ENCODE measurements at places on chromosomes 1 and 21.

DNA sequence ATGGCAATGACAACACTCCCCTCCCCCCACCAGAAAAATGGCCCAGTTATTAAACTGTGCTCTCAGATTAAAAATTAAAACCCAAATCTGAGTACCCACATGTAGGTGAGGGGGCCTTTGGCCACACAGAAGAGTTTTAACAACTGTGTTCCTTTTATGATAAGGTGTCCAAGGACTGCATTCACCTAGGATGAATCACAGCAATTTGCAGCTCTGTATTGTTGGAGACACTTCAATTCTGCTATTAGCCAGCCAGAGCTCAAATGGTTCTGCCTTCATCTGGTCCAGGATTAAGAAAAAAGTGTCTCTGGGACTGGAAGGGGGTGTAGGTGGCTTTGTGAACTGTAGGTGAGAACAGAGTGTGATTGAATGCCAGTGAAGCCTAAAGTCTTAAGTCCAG lies 43.3 kb upstream of the DIRAS3 start:
- DNase-seq: no peak

DNA sequence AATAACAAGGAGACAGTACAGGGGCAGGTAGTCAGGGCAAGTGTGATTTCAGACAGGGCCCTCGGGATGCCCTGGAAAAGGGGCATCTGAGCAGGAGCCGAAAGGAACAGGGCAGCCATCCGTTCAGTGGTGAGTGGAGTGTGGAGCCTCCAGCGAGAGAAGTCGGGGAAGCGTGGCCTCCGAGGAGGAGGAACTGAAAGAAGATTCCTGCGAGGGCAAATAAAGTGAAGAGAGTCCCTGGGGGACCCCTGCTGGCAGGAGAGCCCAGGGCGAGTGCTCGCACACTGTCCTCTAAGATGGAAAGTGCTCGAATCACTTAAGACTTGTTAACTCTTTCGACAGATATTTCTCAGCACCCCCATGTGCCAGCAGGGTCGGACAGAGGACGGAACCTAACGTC lies 3.5 kb upstream of the UTS2 start:
- DNase-seq: no peak

DNA sequence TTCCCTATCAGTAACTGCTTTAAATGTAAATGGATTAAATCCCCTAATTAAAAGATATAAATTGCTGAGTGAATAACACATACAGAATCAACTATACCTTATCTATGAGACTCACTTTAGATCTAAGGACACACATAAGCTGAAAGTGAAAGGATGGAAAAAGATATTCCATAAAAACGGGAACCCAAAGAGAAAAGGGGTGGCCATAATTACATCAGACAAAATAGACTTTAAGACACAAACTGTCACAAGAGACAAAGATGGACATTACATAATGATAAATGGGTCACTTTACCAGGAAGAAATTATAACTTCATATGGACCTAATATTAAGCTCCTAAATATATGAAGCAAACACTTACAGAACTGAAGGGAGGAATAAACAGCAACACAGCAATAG lies 59.2 kb downstream of the SLC25A24 start:
- no peak for DNase-seq

- DNase-seq: no peak
Observed at GRCh38 chr1:54984131-54984842, 3.9 kb downstream of the TMEM61 start.

GRCh38 chr1:209651138-209651587 lies 1.1 kb downstream of the LAMB3 start:
- DNase-seq: peak; percentile 80

DNA sequence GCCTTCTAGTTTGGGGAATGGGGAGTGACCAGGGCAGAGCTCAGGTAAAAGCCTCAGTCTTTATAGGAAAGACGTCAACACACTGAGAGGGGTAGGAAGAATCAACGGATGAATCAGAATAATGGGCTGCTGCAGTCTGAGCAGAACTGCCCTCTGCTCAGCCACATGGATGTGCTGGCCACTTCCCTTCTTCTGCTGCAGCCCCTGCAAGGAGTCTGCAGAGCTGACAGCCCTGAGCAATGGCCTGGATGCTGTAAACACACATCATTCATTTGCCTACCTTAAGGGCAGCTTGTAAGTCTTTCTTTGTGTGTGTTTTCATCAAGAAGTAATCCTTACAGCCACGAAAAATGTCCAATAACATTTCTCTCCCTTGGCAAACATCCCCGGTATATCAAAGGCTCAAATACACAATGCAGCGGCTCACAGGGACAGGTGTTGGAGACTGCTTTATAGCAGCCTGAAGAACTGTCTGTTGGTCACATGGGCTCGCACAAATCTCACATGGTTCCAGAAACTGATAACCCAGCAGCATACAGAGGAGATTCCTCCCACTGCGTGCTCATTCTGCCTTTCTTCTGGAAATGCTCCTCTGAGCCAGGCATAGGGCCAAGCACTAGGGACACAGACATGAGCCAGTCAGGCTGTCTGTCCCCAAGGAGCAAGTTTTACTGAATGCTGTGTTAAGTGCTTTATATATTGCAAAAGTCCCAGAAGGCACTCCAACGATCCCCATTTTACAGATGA lies 110.1 kb downstream of the HMGB4 start:
- no peak for DNase-seq

GRCh38 chr1:20183035-20183434 lies 2.9 kb upstream of the UBXN10 start:
- DNase-seq: no peak

DNA sequence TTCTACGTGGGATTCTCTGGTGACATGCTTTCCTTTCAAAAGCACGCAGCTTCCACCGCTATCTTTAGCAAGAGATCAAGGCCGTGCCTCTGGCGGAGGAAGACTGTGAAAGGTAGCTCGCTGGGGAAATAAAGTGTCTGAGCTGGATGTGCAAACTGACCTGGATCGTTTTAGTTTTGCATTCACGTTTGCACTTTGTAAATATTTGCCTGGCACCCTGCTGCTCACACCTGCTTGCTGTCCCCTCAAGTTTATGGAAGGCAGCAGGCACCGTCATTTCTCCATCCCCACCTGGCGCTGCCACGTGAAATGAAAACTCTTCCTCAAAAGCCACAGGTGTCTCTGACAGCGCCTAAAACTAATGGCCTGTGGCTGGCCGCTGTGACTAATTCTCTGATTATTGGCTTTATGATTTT lies 44.0 kb upstream of the TARDBP start:
- no peak for DNase-seq

GRCh38 chr1:24930260-24931145 lies at the start of gene RUNX3:
Gene RUNX3, minus strand, starts transcription at chr1:24930276. Its CDS starts 408 bp downstream, at chr1:24929868.
- DNase-seq: peak; percentile 86

DNA sequence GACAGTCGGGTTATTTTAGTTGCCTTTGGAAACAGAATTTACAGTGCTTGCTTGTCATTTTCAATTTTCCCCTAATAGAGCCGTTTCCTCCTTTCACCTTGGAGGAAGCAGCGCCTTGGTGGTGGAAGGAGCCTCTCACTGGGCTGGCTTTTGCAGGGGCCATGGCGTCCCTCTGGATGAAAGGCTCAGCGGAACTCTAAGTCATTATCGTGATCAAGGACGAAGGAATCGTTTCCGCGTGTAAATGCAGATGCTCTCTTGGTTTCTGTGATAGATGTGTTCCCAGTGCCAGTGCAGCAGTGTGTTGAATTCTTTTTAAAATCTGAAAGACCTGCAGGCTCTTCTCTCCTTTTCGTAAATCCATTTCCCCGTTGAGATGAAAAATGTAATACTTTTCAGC lies 126.2 kb upstream of the LMO4 start:
- no peak for DNase-seq

DNA sequence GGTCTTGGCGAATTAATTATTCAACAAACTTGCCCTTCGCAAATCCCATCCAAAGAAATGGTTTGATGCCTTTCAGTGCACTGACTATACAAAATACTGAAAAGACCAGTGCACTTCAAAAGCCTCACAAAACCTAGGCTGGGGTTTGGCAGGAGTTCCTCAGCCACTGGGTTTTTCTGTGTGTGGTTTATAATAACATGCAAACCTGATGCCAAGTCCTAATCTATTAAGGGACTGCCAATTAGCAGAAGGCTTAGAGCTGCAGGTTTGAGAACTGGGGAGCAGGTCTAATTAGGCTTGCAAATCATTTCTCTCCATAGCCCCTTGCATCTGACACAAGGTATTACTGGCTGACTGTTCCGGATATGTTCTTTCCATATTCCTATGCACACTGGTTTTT lies 27.7 kb downstream of the PLPP3 start:
- DNase-seq: no peak

GRCh38 chr1:62946511-62946910 lies 162.6 kb downstream of the ATG4C start:
- no peak for DNase-seq

- DNase-seq: no peak
Observed at GRCh38 chr1:40973912-40974311, 5.6 kb upstream of the CTPS1 start.

DNA sequence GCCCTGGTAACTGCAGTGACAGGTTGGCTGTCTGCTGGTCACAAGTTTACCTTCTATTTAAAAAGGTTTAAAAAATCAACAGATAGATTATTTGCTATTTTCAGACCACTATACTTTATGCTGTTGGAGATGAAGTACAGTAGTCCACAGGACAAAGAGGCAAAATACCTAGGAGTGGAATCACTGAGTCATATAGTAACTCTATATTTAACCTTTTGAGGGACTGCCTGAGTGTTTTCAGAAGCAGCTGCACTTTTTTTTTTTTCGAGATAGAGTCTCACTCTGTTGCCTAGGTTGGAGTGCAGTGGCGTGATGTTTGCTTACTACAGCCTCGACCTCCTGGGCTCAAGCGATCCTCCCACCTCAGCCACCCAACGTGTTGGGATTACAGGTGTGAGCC lies 11.7 kb downstream of the CNIH4 start:
- DNase-seq: no peak

GRCh38 chr1:89622895-89623294 lies 10.0 kb upstream of the LRRC8C start:
- no peak for DNase-seq

DNA sequence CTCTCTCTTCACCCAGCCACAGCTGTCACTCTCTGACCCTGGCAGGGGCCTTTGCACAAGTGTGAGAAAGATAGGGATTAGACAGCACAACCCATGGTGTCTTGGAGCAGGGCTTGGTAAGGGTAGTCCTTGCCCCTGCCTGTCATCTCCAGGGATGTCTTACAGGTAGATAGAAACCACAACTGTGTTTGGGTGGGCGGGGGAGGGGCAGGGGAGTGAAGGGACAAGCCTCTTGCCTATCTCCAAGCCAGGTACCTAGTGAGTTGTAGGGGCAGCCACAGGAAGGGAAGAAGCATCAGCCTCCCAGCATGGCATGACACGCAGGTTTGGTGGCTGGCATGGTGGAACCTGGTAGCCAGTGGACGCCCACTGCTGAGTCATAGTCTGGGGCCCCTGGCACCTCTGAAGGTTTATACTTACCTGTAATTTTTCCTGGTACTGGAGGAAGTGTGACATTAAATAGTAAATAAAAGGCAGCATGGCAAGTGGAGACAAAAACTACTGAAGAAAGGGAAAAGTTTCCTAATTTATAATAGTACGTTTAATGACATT lies 97.5 kb downstream of the CLEC20A start:
- DNase-seq: no peak

DNA sequence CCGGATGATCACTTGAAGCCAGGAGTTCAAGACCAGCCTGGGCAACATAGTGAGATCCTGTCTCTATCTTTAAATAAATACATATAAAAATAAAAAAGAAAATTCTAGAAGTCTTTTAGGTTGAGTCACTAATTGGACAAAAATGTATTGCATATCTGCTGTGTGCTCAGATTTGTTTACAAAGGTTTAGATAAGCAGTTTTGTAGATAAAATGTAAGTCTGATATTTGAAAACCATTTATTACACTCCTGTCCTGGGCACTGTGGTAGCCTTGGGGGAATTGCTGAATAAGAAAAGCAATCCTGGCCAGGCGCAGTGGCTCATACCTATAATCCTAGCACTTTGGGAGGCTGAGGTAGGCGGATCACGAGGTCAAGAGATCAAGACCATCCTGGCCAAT lies 11.6 kb downstream of the GMEB1 start:
- DNase-seq: no peak

GRCh38 chr1:223853275-223853674 lies 7.5 kb upstream of the TP53BP2 start:
- no peak for DNase-seq

- no peak for DNase-seq
Observed at GRCh38 chr1:2927393-2928360, 93.6 kb upstream of the ACTRT2 start.

- DNase-seq: peak; percentile 71
Observed at GRCh38 chr1:115469703-115470476, 131.8 kb upstream of the NGF start.

DNA sequence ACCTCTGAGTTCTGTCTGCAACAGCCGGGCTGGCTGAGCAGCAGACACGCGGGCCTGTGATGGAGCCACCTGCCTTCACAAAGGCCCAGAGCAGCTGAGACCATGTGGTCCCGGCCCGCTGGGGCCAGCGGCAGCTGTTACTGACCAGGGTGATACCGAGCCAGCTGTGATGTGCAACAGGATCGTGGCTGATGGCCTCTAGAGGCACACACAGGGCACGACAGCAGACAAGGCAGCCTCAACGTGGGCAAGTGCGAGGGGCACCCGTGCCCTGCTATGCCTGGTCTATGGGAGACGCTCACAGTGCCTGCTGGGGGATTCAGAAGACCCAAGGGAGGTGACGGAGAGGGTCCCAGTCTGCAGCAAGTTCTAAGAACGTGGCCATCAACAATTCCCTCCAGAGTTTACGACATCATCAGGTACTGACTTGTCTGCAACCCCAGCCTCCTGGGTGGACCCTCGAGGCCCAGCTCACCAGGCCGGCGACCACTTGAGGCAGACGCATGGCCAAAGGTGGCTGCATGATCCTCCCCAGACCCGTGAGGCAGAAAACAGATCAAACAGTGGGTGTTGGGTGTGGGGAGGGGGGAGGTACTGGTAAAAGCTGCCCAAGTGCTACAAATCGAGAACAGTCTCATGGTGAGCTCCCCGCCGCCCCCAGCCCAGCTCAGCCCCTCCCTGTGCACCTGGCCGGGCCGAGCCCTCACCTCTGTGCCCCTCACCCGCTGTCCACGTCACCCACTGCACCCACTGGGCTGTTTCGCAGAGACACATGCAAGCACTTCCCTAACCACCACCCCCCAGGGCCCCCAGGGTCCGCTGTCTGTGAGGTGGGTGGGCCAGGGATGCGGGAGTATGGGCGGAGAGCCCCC lies 6.0 kb downstream of the POFUT2 start:
- no peak for DNase-seq

DNA sequence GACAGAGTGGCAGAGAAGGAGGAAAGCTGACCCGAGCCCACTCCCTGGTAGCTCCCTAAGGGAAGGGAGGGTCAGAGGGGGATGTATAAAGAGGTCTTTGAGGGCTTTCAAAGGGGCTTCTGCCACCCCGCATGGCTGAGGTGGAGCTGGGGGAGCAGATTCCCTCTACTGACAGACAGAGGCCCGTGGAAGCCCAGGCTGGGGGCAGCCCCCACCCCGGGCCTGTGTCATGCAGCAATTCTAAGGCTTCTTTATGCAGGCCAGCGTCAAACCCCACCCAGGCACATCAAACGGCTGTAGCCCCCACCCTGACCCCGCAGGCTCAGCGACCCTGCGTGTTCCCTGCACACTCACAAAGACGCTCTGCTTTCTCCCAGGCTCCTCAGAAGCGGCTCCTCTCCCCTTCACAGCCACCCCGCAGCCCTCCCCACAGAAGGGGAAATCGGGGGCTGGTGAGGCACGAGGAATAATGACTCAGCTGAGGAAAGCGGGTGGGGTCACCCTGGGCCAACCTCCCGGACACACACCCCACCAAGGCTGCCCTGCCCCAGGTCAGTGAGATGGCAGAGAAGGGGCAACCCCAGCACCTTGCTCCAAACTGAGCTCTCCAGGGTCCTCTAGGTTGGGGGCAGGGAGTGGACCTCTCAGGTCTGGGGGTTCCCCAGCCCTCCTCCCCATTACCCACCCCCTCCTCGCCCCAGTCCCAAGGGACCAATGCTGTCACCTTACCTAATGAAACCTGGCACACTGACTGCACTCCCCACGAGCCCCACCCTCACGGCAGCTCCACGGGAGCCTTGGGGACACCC lies 10.8 kb downstream of the SLC45A3 start:
- DNase-seq: no peak

All from AG08396 (cell line).